Left ventricle myocardium inferior (tissue), 1 donor: ENCODE measurements at places on chromosomes 2 and 18. TPM values are rescaled to one million over a fixed set of nuclear protein-coding genes. Genes with fewer than 3 reads are reported as not detected.

TOGARAM2 gene
- 51.9 TPM for total RNA-seq

PSTPIP2 gene
- total RNA-seq, result 1.8 TPM

MEP1B gene
- total RNA-seq, result not detected

TMEM198 gene
- total RNA-seq, result 2.5 TPM

IL1RL2 gene
- total RNA-seq, result 0.30 TPM

- no peak for DNase-seq
Measured at GRCh38 chr18:25278394-25278793, 73.6 kb downstream of the ZNF521 start.
